ENCODE measurements at places on chromosomes 16 and 17.
A peak's percentile ranks its signal among the peaks of the same experiment; 100 is the strongest.

DNA sequence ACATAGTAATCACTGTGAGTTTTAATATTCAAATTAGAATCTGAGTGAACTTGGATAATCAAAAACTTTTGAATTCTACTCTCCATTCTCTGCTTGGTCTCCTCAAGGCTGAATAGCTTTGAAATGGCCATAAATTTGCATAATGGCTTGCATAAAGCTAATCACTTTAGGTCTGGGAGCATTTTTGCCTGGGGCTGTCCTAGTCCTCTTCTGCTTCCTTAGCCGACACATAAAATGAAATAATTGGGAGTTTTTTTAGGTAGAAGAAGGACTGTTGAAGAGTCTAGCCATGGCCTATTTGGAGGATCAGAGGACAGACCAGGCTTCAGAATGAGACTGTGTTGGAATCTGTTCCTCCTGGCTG lies 91.4 kb upstream of the EEF2KMT start:
- DNase-seq: no peak

DNA sequence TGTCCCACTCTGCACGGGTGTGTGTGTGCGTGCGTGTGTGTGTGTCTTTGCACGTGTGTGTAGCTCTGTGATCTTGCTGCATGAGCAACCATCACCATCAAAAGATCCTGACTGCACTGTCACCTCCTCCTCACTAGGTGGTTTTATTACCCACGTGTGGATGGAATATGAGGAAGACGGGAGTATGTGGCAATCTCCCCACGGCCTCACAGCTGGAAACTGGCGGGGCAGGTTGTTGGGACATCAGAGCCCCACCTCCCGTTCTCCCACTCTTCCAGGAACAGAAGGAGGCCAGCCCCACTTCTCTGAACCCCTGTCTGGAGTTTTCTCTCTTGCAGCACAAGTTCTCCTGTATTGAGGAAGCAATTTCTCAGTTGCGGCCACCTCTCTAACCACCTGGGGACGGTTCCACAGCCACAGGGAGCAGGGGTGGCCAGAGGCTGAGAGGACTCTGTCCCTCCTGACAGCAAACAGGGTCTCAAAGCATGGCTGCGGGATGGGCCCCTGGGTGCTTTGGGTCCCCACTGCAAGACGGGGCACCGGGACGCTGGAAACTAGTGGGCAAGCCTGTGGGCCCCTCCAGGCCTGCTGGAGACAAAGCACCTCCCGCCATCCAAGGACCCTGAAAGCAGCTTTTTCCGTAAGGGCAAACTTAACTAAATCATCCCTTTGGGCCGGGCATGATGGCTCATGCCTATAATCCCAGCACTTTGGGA lies 27.9 kb upstream of the ATP2C2 start:
- DNase-seq: no peak

- DNase-seq: peak; percentile 20
Measured at GRCh38 chr17:47698749-47699535, 5.0 kb downstream of the TBKBP1 start.

DNA sequence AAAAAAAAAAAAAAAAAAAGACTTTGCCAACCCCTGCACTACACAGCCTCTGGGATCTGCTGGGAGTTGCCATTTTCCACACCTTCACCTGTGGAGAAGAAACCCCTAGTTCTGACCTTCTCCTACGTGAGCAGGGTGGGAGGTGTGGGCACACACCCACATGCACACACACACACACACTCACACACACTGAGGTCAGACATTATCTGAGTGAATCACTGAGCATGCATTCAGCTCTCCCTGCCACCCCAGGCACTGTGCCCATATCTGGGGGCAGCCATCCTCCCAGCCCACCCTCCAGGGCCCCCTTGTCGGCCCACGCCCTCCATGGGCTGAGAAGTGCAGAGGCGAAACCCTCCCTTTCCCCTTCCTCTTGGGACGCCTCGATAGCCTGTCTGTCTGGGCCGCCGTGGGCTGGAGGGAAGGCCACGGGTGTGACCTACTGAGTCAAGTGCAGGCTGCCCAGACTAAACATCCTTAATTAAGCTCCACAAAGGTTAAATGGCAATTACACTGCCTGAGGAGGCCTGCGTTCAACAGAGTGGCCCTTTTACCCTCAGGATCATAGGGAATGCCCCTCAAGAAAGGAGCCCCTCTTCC lies 143.8 kb downstream of the C16orf95 start:
- no peak for DNase-seq

- DNase-seq: peak; percentile 60
Measured at GRCh38 chr17:74408262-74408661, 23.6 kb upstream of the GPRC5C start.
